ENCODE measurements at places on chromosomes 7 and 10.

GRCh38 chr10:77087366-77087765 lies 550.2 kb downstream of the KCNMA1 start:
- no peak for DNase-seq

DNA sequence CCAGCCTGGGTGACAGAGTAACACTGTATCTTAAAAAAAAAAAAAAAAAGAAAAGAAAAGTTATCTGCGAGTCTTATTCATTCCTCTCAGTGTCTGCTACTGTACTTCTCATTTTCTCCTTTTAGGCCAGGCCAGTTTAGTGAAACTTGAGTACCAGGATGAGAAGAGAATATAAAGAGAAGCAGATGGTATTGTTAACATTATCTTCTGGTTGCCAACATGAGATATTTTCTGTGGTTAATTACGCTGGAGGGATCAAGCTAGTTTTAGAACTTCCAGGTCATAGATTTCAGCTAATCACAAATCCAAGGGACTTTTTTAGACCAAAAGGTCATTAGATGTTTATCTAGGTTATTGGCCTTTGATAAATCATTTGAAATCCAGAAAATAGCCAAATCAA lies 252.6 kb upstream of the SMIM30 start:
- DNase-seq: no peak

DNA sequence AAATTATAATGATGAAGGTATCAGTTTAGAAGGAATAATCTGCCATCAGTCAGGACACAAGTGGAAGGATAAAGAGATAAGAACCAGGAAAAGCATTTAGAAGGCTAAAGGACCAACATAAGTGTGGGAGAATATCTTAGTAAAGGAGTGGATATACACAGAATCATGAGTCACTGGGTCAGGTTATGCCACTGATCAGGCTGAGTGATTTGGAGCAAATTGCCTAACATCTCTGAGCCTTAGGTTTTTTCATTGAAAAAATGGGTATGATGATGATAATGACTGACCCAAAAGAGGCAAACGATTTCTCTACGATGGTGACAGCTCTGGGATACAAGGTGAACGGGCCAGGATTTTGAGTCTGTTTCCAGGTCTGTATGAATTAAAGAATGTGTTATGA lies 2.8 kb upstream of the CUL1 start:
- DNase-seq: no peak

- DNase-seq: peak; percentile 98
These were observed 105.2 kb downstream of the NEURL1 start for GRCh38 chr10:103598654-103599115.

GRCh38 chr10:33749790-33750189 lies 415.3 kb upstream of the NRP1 start:
- no peak for DNase-seq

GRCh38 chr10:79071396-79071923 lies 2.7 kb downstream of the ZMIZ1 start:
- no peak for DNase-seq

GRCh38 chr10:48383393-48383792 lies 76.9 kb downstream of the MAPK8 start:
- no peak for DNase-seq

- DNase-seq: no peak
These were observed 16.6 kb downstream of the C7orf33 start for GRCh38 chr7:148607151-148607661.

GRCh38 chr7:101163279-101164070 lies 1.9 kb downstream of the VGF start:
- peak; percentile 83 for DNase-seq

- peak; percentile 38 for DNase-seq
These were observed 28.8 kb downstream of the CALML3 start for GRCh38 chr10:5553400-5554170.

GRCh38 chr10:34681933-34682332 lies 133.2 kb downstream of the PARD3 start:
- DNase-seq: no peak

DNA sequence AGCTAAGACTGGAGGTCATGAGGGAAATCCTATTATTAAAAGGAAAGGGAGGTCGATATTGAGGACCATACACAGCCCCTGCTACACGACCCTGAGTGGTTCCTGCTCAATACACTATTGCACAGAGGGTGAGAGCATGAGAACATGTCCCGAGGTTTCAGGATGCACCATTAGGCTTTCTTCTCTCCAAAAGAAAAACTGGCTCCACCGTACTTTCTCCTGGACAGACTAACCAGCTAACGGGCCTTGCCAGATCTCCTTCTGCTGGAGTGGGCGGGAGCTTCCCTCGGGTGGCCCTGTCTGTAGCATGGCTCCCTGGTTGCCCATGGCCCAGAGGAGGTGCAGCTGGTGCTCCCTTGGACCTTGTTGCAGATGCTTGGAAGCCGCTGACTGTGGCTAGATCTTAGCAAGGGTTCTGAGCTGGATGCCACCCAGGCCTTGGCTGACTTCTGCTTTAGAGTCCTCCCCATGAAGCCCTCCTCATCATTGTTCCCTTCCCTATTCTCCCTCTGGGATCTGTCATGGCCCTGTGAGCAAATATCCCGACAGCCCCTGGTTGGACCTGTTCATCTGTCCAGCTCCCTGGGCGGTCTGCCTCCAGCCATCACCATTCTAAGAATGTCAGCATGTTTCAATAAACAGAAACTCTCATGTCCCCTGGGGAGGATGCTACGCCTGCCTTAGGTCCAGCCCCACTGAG lies 52.9 kb upstream of the SHH start:
- no peak for DNase-seq

DNA sequence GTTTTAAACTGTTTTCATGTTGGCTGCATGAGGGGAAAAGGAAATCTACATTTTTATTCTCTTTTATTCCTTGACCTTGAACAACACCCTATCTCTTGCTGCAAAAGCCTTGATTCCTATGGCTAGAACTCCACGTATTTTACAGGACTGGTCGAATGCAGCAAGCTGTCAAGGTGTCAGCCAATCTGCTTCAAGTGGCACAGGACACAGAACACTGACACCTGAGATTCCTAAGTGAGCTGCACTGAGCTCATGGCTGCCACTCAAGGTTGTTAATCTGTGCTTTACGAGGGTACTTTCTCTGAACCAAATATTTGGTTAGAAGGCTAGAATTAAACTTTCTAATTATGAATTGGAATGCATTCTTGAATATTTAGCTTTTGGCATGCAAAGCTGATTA lies 349.7 kb upstream of the COBL start:
- DNase-seq: no peak

DNA sequence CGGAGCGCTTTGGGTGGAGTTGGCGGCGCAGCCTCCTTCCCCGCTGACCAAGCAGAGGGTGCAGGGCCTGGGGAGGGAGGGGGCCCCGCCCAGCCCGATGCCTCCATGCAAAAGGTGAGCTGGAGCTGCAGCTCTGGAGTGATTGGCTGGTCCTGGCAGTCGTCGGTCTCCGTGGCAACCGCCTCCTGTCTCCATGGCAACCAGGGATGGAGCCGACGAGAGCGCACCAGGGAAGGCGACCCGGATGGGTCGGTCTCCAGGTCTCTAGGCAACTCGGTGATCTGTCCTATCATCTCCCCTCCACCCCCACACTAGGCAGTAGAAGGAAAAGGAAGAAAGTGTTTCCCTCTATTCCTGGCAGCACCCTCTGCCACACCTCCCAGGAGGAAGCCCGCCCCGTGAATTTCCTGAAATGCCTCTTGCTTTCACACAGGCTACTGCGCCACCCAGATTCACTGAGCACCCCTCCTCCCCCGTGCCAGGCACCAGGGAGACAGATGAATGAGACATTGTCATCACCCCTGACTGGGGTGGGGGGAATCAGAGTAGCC lies 647 bp upstream of the NACAD start:
- peak; percentile 93 for DNase-seq

DNA sequence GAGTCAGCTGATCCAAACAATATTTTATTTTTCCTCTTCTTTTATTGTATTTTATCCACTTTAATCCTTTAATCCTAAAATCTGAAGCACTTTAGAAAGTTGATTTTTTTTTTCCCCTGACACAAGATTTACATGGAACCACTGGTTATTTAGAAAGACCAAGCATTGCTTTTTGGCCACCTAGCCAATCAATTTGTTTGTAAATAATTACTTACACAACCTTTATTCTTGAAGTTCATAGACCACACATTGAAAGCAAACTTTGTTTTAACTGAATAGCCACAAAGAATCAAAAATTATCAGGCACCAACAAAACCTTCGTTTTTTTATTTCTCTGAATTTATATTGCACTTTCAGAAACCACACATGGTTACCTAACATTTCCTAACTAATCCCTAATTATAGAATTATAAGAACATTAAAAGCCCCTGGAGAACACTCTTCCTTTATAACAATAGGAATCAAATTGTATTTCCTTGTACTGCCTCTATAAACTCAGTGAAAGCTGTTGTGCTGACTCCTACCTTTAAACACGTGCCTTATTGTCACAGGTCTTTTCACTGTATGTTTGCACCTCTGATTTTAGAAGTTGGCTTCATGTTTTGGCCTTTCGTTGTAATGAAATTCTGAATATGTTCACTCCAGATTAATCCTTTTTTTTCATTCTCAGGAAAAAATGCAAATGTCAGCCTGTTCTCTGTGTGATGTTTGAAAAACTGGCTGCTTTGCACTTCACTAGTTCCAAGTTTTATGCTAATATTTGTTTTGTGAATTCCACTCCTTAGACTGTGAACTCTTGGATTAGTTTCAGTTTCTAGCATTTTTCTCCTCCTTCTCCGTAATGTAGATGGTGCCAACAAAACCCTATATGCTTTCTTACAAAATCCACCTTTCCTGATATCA lies 1511.9 kb downstream of the REEP3 start:
- DNase-seq: no peak

- no peak for DNase-seq
These were observed 94.1 kb downstream of the AOAH start for GRCh38 chr7:36630112-36630650.

DNA sequence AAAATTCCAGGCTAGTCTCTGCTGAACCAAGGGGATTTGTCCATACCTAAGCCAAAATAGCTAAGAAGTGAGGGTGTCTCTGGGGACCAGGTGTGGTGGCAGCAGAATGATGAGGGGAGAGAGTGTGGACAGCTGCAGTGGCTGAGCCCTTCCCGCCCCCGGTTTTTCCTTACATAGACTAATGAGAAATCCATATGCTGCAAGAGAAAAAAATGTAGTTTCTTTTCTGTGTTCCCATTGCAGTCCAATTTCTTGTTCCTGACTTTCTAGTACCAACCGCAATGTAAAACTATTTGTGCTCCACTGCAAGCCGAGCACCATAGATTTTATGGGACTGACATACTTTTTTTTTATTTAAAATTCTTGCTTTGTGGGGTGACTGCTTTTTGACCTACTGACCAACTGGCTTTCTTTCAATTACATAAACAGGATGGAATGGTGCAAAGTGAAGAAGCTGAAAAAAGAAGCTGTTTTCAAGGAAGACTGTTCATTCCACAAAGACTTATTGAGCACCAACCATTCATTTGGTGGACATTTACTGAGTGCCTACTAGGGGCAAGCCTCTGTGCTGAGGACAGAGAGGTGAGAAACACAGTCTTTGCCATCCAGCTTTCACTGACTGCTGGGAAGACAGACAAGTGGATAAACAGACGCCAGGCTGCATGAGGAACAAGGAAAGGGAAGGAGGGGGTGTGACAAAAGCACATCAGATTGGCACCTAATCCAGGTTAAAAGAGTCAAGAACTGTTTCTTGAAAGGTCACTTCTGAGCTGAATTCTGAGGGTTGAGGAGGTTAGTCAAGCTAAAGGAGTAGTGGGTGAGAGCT lies 9.8 kb downstream of the CEP41 start:
- peak; percentile 38 for DNase-seq

DNA sequence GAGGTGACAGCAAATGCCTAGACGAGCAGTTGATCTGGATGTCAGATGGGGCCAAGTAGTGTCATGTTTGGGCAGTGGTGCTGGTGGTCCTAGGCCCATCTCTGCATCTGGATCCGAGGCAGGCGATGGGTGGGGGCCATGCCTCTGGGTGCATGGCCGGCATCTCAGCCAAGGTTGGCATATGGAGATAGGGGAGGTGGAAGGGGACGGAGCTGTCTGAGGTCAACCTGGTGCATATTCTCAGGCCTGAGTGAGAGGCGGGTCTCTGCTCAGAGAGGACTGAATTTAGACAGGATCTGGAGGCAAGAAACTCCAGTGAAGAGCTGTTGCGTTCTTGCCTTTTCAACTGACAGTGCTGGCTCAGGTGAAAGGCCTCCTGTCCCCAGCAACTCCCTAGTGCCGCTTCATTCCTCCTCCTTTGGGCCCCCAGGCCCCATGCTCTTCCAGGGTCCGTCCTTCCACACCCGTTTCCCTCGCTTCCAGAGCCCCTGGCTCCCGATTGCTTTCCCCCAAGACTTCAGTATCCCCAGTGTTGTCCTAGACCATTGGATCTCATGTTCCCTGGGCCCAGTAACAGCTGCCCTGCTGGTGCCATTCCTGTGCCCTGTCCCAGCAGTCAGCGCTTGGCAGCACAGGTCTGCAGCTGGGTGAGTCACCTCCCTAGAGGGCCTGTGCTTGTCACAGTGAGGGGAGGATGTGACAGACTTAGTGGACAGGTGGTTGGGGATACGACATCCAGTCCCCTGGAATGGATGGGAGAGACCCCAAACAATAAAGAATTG lies 32.6 kb downstream of the GBX1 start:
- DNase-seq: peak; percentile 86

GRCh38 chr7:17792075-17792936 lies 148.0 kb downstream of the SNX13 start:
- DNase-seq: no peak

DNA sequence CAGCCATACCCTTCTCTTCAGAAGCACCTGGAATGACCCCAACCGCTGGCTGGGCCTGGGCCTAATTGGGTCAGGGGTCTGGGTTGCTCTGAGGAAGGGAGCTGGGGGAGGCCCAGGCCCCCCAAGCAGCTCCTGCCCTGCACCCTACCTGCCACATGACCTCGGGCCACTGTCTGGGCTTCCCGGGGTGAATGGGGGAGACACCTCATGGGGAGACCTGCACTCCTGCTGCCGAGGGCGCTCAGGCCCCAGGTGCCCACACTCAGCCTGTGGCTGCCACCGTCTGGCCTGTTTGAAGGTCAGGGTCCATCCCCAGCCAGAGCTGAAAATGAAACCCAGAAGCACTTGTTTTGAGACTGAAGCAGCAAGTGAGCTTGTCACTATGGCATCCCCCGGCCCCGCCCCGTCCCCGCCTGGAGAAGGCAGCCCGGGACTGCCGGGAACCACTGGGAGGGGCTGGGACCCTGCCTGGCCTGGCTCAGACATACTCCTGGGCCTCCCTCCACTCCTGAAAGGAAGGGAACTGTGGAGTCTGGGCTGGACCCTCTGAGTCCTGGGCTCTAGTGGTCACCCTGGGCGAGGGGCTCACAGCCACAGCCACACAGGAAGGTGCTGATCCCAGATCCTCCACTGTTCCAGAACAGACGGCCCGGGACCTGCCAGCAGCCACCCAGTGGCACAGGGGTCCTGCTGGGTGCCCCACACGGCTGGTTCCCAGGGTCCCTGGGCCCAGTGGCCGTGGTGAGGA lies 7.4 kb upstream of the MICALL2 start:
- DNase-seq: peak; percentile 99

DNA sequence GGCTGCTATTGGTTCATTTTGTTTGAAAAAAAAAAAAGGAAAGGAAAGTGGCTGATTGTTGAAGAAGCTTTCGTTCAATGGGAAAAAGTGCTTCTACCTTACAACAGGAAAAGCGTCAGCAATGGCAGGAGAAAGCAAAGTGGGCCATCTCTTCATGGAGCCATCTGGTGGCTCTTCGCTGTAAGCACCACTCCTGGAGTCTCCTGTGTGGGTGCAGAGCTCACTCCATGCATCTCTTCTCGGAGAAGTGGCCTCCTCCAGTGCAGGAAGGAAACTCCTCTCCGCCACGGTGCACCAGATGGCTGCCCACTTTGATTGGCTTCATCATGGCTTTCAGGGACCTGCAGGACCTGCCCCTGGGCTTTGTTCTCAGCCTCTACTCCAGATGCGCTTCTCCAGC lies 250.9 kb downstream of the PTEN start:
- DNase-seq: no peak

- DNase-seq: no peak
These were observed 11.5 kb downstream of the GTF2IRD1 start for GRCh38 chr7:74464931-74465886.

All from osteoblast (primary cell).